ENCODE measurements at places on chromosomes 3 and 15.

DNA sequence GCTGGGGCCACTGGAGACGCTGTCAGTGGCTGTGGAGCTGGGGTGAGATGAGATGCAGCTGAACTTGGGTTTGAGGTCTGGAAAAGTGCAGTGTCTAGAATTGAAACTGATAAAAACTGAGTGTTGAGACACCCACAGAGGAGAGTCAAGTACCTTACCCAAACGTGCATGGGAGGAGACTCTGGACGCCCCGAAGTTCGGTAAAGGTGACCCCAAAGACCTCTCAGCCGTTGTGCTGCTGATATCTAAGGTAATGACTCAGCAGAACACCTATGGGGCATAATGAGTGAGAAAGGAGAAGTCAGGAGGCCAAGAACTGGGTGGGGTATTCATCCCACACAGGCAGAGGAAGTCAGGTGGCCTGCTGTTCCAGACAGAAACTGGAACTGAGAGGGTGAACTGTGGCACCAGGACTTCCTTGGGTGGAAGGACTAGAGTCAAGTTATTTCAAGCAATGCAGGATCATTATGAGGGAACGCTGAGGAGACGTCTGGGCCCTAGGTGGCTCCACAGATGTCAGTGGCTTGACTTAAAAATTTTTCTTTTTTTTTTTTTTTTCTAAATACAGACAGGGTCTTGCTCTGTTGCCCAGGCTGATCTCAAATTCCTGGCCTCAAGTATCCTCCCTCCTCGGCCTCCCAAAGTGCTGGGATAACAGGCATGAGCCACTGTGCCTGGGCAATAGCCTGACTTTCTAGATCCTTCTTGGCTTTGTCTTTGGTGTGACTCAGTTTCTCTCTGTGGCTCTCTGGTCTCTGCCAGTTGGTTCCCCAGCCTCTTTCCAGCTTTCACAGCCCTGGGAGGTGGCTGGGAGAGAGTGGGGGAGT lies 67.6 kb upstream of the GCNT3 start:
- no peak for DNase-seq

GRCh38 chr3:181839916-181840297 lies 128.2 kb downstream of the SOX2 start:
- no peak for DNase-seq

DNA sequence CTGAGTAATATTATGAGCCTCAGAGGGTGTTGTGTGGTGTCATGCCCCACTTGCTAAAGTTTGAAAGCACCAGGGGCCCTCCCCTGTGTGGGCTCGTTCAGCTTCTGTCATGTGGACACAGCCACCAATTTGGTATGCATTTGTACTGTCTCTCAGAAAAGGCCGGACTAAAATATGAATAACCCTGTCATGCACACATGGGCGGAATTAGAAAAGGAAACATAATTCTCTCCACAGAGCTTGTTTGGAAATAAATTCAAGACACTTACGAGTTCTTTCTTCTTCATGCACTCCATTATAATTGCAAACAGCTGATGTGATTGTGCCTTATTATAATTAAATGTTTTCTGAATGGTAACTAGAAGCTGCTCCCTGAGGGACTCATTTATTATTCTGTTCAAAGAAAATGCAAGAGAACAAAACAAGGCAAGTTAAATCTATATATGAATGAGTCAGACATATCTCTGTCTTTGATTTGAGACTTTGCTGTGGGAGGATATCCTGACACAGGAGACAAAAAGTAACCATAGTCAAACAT lies 39.1 kb downstream of the TRPM1 start:
- no peak for DNase-seq

GRCh38 chr15:90871716-90872485 lies 3.5 kb downstream of the FURIN start:
- no peak for DNase-seq

GRCh38 chr3:127037021-127037400 lies 54.1 kb downstream of the PLXNA1 start:
- DNase-seq = no peak

DNA sequence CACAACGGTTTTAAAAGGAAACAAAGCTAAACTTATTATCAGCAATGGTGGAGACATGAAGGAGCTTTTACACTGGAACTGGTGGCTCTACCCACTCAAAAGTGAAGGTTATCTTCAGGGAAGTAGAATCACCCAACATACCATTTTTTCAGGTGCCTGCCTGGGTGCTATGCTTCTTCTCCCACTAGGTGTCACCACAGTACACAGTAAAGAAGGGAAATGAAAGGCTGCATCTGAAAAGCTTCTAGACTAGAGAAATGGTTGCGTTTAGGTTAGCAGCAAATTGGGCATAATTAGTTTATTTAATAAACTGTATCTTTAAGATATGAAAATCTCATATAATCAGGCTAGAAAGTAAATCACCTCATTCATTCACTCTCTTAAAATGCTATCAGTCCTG lies 47.0 kb upstream of the SELENOK start:
- DNase-seq = peak; percentile 35

DNA sequence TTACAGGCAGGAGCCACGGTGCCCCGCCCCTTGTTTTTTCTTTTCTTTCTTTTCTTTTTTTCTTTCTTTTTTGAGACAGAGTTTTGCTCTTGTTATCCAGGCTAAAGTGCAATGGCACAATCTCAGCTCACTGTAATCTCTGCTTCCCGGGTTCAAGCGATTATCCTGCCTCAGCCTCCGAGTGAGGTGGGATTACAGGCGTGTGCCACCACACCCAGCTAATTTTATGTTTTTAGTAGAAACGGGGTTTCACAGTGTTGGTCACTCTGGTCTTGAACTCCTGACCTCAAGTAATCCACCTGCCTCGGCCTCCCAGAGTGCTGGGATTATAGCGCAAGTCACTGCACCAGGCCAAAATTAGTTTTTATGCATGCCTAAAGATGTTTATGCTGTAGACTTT lies 2.5 kb downstream of the RPL35A start:
- no peak for DNase-seq

DNA sequence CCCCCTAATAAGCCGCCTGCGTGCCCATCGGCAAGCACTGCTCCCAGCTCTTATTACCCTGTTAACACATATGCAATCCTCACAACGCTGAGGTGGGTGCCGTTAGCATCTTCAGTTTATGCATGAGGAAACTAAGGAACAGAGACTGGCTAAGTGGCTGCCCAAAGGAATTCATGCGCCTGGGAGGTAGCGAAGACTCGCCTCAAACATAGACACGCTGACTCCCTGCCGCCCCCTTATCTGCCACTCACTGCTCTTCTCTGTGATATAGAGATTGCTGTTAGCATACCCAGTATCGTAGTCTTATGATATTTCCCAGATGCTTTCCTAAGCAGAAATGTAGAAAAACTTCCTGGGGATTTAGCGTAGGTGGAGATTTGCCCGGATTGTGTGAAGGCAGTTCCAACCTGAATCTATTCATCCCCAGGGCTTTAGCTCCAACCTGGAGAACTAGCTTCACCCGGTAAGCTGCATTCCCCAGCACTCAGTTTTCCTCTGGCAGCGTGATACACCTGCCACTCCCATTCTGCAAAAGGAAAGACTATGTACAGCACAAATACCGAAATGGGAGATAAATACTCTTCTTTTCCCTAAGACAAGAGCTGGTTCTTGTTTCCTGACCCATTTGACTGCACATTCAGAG lies 23.7 kb upstream of the CD47 start:
- DNase-seq = no peak

DNA sequence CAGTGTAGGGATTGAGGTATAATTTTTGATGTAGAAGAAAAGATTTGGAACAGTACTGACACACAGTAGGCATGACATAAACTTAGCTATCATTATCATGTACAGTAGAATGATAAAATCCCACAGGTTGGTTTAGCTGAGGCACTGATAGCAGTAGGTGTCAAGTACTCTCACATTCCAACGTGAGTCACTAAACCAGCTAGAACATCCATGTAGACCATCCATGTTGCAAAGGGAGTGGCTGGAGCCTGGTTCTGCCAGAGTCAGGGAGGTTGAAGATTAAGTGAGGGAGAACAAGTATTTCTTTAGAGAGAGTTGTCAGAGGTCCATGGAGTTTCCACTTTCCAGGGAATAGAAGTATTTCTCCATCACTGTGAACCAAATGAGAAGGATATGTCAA lies 157.2 kb upstream of the TMEM108 start:
- DNase-seq = no peak

DNA sequence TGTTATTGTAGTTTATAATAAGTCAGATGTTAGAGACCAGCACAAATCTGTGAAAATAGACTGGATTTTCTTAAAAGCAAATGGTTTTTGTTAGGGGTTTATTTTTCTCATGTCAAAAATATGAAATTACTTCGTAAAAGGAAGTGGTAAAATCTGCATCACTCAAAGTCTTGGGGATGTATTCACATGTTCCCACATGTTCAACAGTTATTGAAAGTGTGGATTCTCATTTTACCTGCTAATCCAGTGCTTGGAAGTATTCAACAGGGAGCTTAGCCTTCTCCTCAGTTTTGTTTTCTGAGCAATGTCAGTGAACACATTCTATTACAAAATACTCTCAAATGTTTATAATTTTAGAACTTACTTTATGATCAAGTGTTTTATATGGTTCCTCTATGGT lies 352.0 kb downstream of the SOX2 start:
- no peak for DNase-seq

- DNase-seq = no peak
These were observed 336.0 kb upstream of the TRIM42 start for GRCh38 chr3:140341817-140342403.

- no peak for DNase-seq
These were observed 958.8 kb upstream of the NR2F2 start for GRCh38 chr15:95371664-95372063.

DNA sequence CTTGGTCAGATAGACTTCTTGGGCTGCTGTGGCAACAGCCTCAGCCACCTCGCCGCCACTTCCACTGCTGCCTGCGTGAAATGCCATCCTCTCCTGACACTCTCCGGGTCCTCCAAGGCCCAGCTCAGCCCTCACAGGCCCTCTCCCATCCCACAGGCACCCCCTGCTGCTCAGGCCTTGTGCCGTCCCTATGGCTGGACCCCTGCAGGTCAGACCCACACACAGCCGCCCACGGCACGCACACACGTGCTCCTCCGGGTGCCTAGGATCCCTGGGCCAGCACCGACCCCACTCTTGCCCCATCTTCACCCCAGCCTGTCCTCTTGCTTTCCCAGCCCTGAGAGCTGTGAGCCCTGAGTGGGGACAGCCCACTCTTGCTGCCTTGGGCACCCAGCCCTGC lies 19.7 kb downstream of the CFAP100 start:
- DNase-seq = no peak

- no peak for DNase-seq
These were observed 18.7 kb downstream of the TMEM43 start for GRCh38 chr3:14143271-14144225.

GRCh38 chr3:44887101-44887500 lies 12.7 kb downstream of the TGM4 start:
- DNase-seq = no peak

- no peak for DNase-seq
These were observed 103.5 kb downstream of the MITF start for GRCh38 chr3:69842789-69843188.

DNA sequence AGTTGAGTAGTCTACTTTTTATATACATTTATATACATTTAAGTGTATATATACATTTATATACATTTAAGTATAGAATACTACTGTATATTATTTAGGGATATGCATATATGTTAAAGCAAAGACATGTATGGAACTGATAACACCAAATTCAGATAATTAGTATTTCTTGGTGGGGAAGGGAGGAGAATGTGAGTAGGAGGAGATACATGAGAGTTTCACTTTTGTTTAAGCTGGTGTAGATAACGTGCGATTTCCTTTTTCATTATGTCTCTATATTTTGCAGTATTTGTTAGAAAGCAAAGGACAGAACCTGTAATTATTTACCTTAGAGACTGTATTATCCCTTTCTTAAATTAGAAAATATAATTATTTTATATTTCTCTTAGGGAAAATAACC lies 16.6 kb upstream of the NIT2 start:
- no peak for DNase-seq

- no peak for DNase-seq
These were observed 48.7 kb upstream of the IREB2 start for GRCh38 chr15:78389322-78389721.

- no peak for DNase-seq
These were observed 215.6 kb upstream of the CD96 start for GRCh38 chr3:111326144-111326995.

DNA sequence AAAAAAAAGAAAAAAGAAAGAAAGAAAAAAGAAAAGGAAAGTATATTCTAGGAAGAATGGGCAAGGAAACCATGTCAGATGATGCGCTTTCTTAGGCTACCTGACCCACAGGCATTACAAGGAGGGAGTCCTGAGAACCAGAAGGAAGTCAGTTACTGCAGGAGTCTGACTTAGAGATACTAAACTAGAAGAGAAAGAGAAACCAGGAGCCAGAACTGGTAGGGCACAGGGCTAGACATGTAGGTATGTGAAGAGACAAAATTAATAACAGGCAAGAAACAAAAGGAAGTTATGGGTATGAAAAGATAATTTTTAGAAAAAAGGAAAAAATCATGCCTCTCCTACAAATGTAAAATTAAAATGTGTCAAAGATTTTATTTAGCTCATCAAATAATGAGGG lies 63.3 kb upstream of the LRRN1 start:
- no peak for DNase-seq

- DNase-seq = no peak
These were observed 114.2 kb downstream of the TNIK start for GRCh38 chr3:171346019-171346418.

GRCh38 chr3:48661501-48662144 lies 1.1 kb downstream of the CELSR3 start:
- DNase-seq = no peak

DNA sequence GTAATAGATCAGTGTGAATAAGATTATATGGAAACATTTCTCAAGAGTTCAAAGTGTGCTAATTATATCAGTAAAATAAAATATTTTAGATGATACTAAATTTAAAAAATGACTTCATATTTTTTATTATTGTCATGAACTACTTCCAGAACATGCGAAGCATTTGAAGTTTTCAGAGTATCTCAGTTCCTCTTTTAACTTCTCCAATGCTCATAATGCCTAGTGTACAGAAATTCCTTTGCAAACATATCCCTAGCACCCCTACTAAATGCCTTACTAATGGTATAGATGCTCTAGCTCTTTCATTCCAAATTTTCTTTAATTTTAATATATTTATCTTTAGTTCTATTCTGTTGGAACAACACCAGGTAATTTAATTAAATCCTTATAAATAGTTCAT lies 580.4 kb downstream of the CADM2 start:
- DNase-seq = no peak
